ENCODE measurements at places on chromosomes 12 and 14.

DNA sequence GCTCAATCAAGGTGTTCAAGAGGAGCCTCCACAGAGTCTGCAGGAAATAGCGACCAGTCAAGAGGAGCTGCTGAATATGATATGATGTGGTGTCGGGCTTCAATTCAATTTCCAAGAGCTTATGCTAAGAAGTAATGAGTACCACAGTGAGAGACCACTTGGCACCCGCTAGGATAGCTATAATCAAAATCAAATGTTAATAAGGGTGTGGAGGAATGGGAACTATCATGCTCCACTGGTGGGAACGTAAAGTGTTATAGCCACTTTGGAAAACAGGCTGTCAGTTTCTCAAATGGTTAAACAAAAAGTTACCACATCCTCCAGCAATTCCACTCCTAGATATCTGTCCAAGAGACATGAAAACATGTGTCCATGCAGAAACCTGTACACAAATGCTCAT lies 6.7 kb downstream of the POLR3B start:
- no peak for DNase-seq

DNA sequence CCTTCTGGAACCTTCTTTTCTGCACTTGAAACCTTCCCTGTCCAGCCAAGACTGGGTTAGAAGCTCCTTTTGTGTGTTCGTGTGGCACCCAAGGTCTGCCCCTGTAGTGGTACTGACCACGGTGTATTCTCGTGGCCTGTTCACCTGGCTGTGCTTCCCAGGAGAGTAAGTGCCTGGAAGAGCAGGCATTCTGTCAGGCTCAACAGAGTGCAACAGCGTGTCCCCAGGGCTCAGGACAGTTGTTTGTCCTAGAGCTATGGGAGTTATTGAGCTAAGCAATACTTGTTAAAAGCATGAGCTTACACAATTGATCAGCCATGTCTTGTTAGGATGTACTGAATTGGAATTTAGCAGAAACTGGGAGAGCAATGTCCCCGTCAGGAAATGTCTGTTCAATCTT lies 12.9 kb upstream of the SLC38A2 start:
- DNase-seq = no peak

DNA sequence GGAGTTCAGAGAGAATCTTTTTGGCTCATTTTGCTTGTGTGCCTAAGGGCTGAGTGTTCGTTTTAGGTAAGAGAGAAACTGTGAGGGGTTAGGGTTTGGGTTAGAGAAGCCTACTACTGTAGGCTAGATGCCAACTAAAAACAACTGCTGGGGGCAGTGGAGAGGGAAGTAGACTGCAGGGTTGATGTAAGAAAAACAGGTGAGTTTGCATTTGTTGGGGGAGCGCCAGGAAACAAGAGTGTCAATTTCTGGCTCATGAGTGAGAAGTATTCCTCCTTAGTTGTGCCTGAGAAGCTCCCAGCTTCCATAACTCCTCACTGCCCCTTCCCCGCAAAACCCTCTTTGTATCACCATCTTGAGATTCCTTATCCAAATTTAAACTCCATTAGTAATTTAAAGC lies 92.3 kb downstream of the DERA start:
- no peak for DNase-seq

- no peak for DNase-seq
Measured at GRCh38 chr12:58174316-58174715, 232.9 kb downstream of the ATP23 start.

GRCh38 chr14:25400607-25401206 lies 350.8 kb upstream of the STXBP6 start:
- peak; percentile 55 for DNase-seq
